ENCODE measurements at places on chromosomes 16 and 17.

GRCh38 chr17:6514371-6514770 lies 42.0 kb downstream of the PITPNM3 start:
- no peak for DNase-seq

DNA sequence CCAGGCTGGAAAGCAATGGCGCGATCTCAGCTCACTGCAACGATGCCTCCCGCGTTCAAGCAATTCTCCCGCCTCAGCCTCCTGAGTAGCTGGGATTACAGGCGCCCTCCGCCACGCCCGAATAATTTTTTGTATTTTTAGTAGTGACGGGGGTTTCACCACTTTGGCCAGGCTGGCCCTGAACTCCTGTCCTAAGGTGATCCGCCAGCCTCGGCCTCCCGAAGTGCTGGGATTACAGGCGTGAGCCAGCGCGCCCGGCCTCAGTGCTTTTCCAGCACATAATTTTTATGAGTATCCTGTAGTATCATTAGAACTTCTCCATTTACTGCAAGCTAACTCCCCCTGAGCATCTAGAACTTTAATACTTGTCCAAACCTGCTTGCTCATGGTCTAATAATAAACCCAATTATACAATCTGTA lies 1.8 kb downstream of the UBE2G1 start:
- no peak for DNase-seq

GRCh38 chr17:29251184-29251583 lies 4.5 kb downstream of the CRYBA1 start:
- no peak for DNase-seq

DNA sequence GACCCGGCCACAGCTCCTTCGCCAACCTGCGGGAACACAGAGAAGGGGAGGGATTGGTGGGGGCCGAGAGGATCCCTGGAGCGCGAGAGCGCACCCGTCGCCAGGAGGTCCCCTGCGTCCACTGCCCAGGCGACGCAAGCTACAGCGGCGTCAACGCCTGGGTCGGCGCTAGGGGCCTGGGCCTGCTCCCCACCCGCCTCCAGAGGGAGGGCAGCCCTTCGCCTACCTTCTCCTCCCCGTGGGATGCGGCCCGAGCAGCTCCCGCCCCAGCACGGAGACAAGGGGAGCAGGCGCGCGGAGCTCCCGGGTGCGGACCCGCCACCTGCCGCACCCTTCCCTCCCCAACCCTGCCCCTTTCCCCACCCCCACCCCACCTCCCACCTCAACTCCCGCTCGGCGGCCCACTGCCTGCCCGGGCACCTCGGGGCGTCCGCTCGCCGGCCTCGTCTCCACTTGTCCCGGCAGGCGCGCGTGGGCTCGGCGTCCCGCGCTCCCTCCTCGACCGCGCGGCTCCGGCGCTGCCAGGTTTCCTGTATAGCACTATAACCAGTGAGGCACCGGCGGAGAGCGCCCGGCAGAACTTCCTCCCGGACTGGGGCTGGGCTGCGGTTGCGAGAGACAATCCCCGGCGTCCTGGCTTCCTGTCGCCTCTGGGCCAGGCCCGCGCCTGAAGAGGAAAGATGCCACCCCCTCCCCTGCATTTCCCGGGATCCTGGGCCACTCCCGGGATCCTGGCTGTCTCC lies 119.1 kb upstream of the SMURF2 start:
- DNase-seq = no peak

DNA sequence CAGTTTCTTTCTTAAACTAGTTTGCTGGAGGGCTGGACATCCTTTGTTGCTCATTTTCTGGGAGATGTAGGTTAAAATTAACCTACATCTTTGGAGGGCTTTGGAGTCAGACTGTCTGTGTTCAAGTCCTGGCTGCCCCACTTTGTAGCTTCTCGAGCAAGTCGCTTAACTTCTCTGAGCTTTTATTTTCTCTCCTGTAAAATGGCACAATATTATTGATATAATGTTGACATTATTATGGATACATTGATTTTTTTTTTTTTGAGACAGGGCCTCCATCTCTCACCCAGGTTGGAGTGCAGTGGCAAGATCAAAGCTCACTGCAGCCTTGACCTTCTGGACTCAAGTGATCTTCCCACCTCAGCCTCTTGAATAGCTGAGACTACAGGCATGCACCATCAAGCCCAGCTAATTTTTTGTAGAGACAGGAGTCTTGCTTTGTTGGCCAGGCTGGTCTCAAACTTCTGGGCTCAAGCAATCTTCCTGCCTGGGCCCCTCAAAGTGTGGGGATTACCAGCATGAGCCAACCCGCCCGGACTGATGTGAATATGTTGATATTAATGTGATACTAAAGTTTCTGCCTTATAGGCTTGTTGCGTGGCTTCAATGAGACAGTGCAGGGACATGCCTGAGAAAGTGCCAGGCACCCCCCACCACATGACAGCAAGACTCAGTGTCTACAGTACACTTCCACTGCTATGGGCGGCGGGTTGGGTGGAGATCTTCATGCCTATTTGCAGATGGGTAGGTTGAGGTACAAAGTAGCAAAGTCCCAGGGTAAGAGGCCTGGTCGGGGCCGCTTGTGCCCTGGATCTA lies 31.6 kb upstream of the RMI2 start:
- no peak for DNase-seq

- no peak for DNase-seq
These were observed 743 bp downstream of the SHCBP1 start for GRCh38 chr16:46620266-46621005.

DNA sequence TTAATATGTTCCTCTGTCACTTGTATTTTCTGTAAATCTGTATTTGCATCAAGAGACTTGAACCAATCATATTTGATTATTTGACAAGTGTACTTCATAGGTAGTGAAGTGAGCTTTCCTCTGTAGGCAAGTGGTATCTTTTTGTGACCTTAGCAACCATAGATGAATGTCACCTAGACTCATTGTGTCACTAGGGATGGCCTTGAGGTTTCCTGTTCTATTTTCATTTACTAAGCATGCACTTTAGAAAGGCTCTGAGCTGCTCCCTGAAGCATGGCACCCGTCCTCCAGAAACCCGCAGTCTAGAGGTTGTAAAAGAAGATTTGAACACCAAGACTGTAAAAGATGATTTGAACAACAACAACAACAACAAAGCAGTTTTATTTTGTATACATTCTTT lies 151.7 kb downstream of the PRKCB start:
- DNase-seq = no peak

- no peak for DNase-seq
These were observed 868 bp downstream of the NATD1 start for GRCh38 chr17:21252289-21252795.

GRCh38 chr16:85019659-85020245 lies 7.8 kb upstream of the KIAA0513 start:
- no peak for DNase-seq

GRCh38 chr17:15782866-15783265 lies 50.8 kb downstream of the TBC1D26 start:
- no peak for DNase-seq

DNA sequence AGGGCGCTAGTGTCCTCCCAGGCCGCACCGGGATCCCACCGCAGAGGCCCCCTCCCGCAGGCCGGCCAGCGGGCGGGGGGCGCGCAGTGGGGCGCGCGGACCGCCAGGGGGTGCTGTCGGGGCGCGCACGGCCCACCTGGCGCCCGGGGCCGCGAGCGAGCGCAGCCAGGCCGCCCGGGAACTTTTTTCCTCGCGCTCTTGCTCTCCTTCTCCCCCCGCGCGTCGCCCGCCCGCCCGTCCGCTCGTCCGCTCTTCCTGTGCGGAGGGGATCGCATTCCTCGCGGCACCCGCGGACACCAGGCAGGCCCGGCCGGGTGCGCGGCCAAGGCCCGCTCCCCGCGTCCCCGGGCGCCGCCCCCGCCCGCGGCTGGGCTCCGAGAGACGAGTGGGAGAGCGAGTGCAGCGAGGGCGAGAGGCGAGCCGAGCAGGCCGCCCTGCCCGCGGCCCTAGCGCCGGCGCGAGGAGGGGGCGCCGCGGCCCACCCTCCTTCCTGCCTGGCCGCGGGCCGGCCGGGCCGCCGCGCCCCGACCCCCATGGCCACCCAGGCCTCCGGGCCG lies at the start of gene RAI1:
RAI1 (plus strand) TSS at position 272 of the 557 bp plus-strand sequence. CDS start 111,491 bp downstream, outside the sequence.
- DNase-seq = peak; percentile 63

- no peak for DNase-seq
These were observed 120.9 kb downstream of the CMIP start for GRCh38 chr16:81565321-81566028.

GRCh38 chr16:50464325-50465290 lies 83.6 kb upstream of the NKD1 start:
- no peak for DNase-seq

GRCh38 chr17:68102318-68102758 lies 66.8 kb downstream of the KPNA2 start:
- DNase-seq = no peak

GRCh38 chr16:29806641-29807425 lies 504 bp downstream of the MAZ start:
- no peak for DNase-seq

- no peak for DNase-seq
These were observed 86.2 kb downstream of the HS3ST3B1 start for GRCh38 chr17:14387036-14387435.

DNA sequence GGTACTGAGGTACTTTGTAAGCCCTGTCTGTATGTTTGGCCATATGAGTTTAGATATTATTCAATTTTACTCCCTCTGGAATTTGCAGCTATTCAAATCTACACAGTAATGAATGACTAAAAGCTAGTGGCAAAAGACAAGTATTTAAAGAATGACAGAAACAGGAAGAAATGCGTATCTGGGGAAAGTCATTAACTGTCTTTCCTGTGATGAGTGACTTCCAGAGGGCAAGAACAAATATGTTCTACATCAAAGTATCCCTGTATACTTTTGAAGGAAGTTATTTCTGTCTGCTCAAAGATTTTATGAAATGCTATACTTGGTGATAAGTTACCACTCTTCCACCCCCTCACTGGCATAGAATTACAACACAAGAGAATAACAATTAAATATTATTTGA lies 489.3 kb upstream of the SOX9 start:
- DNase-seq = peak; percentile 69

GRCh38 chr17:50582741-50583140 lies 22.2 kb downstream of the CACNA1G start:
- DNase-seq = no peak

GRCh38 chr17:50911890-50912289 lies 45.7 kb upstream of the TOB1 start:
- no peak for DNase-seq

- no peak for DNase-seq
These were observed at the start of gene RARA for GRCh38 chr17:40309031-40309948. Gene RARA (plus strand): TSS chr17:40309180. CDS start chr17:40331219, 22,039 bp downstream.

DNA sequence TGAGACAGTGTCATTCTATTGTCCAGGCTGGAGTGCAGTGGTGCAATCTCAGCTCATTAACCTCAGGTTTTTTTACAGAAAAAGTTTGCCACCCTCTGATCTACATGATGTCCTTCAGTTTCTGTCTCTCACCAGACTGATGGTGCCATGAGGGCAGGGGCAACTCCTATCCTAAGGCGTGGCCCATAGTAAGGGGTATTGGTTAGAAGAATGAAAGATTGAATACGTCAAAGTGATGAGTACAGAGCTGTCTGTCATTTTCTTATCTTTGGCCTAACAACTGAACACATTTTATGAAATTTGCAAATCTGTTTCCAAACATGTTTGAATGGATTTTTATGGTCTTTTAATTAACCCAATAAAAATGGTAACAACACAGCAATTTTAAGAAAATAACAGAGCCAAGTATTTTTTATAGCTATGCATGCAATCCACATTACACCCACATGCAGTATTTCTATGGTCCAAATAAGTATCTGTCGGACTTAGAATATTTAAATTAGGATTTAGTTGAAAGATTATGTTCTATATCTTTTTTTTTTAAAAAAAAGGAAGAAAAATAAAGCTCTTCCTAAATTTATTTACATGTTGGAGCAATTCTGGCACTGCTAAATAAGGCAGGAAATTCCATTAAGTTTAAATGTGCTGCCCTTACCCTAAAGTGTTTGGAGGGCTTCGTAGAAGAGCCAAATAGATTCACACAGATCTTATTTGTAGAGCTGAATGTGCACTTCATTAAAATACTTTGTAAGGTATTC lies 192.8 kb downstream of the WWOX start:
- no peak for DNase-seq

- DNase-seq = no peak
These were observed 264.2 kb upstream of the ZFHX3 start for GRCh38 chr16:73311857-73312723.

DNA sequence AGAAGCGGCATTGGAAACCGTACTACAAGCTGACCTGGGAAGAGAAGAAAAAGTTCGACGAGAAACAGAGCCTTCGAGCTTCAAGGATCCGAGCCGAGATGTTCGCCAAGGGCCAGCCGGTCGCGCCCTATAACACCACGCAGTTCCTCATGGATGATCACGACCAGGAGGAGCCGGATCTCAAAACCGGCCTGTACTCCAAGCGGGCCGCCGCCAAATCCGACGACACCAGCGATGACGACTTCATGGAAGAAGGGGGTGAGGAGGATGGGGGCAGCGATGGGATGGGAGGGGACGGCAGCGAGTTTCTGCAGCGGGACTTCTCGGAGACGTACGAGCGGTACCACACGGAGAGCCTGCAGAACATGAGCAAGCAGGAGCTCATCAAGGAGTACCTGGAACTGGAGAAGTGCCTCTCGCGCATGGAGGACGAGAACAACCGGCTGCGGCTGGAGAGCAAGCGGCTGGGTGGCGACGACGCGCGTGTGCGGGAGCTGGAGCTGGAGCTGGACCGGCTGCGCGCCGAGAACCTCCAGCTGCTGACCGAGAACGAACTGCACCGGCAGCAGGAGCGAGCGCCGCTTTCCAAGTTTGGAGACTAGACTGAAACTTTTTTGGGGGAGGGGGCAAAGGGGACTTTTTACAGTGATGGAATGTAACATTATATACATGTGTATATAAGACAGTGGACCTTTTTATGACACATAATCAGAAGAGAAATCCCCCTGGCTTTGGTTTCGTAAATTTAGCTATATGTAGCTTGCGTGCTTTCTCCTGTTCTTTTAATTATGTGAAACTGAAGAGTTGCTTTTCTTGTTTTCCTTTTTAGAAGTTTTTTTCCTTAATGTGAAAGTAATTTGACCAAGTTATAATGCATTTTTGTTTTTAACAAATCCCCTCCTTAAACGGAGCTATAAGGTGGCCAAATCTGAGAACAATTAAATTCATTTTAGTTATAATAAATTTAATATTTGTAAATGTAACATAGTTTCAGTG lies 1.7 kb downstream of the HEXIM1 start:
- no peak for DNase-seq

DNA sequence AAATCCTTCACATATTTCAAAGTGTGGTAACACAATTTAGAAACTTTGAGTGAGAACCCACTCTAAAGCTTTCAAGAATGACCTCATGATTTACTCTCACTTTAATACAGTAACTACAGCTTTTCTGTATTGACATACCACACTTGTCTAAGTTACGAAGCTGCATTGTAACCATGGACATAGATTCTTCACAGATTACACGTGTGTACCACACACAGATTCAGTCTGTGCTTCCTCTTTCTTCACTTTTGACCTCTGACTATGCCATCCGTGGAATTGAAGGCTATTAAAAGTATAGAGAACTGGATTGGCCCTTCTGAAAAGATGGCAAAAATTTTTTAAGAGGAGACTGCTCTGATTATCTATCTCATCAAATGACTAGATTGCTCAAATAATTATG lies 172.7 kb downstream of the TANC2 start:
- DNase-seq = no peak

- DNase-seq = no peak
These were observed 35.8 kb upstream of the HAPSTR1 start for GRCh38 chr16:9055661-9056060.
